ENCODE measurements at places on chromosomes 6 and 20.

- peak; percentile 16 for DNase-seq
Observed at GRCh38 chr20:60046011-60046413, 87.8 kb downstream of the CDH26 start.

- DNase-seq = no peak
Observed at GRCh38 chr20:58256307-58256706, 27.9 kb upstream of the ANKRD60 start.

DNA sequence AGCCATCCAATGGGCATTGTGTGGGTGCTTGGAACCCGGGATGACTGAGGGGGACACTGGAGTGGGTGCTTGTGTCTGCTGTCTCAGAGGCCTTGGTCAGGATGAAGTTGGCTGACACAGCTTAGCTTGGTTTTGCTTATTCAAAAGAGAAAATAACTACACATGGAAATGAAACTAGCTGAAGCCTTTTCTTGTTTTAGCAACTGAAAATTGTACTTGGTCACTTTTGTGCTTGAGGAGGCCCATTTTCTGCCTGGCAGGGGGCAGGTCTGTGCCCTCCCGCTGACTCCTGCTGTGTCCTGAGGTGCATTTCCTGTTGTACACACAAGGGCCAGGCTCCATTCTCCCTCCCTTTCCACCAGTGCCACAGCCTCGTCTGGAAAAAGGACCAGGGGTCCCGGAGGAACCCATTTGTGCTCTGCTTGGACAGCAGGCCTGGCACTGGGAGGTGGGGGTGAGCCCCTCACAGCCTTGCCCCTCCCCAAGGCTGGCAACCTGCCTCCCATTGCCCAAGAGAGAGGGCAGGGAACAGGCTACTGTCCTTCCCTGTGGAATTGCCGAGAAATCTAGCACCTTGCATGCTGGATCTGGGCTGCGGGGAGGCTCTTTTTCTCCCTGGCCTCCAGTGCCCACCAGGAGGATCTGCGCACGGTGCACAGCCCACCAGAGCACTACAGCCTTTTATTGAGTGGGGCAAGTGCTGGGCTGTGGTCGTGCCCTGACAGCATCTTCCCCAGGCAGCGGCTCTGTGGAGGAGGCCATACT lies 49.4 kb downstream of the PYGB start:
- no peak for DNase-seq

- no peak for DNase-seq
Observed at GRCh38 chr6:129776542-129777330, 66.8 kb upstream of the ARHGAP18 start.

- DNase-seq = no peak
Observed at GRCh38 chr6:119230160-119230559, 119.4 kb downstream of the MAN1A1 start.

GRCh38 chr6:35048031-35048613 lies 93.0 kb downstream of the TCP11 start:
- DNase-seq = no peak

- no peak for DNase-seq
Observed at GRCh38 chr20:56207656-56208055, 40.9 kb upstream of the MC3R start.

GRCh38 chr20:36299459-36299858 lies 6.7 kb upstream of the DLGAP4 start:
- no peak for DNase-seq

DNA sequence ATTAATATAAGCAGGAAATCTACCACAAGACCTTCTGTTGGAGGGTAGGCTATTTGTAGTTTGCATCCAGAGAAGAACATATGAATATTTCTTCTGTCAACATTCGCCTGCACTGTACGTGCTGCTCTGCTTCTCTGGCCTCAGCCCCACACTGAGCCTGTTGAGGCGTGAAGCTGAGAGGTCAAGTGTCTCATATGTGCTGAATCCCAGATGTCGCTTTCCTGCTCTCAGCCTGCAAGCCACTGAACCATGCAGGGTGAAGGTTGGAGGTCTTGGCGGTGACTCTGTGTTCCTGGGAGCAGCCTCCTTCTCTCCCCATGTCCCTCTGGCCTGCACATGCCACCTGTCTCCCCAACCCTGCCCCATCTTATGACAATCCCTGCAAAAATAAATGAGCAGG lies 83.6 kb downstream of the TMEM170B start:
- DNase-seq = no peak

GRCh38 chr6:125991653-125992052 lies 5.3 kb downstream of the TRMT11 start:
- DNase-seq = no peak

DNA sequence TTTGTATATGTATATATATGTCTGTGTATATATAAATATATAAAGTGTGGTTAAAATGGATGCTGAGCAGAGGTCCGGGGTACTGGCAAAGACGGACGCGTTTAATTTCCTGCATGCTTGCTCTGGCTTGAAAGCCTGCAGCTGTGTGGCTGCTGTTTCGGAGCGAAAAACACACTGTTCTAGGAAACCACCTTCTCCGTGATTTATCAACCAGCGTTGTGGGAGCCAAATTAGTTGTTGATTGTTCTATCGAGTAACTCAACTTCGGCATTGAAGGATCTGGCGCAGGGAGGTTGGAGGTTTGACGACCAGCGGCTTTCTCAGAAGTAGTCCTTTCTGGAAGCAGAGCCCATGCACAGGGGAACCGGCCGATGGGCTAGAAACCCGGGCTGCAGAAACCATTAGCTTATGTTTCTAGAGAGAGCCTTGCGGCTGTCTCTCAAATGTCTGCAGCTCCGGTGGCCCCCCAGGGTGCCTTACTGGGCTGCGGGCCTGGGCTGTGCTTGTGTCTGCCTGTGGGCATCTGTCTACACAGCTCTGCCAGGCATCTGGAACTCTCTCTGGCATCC lies 81.8 kb downstream of the EDN3 start:
- DNase-seq = no peak

GRCh38 chr6:113377362-113377942 lies 479.7 kb upstream of the MARCKS start:
- DNase-seq = no peak

DNA sequence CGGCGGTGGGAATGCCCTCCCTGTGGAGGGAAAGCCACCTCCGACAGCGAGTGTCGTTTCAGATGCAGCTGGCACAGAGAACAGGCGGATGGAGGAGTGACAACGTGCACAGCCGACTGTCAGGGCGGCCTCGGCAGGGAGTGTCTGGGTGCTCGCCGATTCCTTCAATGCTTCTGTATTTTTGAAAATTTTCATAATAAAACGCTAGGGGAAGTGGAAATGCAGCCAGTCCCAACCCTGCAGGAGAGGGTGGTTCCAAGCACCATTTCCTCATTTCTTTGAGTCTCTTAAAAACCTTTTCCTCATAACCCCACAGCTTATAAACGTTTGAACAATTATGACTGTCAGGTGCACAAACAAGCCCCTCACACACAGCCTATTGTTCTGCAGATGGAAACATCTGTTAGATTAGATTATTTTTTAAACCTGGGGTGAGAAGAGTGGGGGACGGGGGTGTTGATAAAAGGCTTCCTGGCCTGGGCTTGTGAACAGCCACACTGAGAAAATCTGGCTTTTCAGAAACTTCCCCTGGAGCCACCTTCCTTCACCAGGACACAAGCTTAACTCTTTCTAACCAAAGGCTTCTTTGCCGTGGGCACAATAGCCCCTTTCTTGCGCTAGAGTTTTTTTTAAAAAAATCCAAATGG lies 228.9 kb downstream of the ANKRD60 start:
- DNase-seq = no peak

DNA sequence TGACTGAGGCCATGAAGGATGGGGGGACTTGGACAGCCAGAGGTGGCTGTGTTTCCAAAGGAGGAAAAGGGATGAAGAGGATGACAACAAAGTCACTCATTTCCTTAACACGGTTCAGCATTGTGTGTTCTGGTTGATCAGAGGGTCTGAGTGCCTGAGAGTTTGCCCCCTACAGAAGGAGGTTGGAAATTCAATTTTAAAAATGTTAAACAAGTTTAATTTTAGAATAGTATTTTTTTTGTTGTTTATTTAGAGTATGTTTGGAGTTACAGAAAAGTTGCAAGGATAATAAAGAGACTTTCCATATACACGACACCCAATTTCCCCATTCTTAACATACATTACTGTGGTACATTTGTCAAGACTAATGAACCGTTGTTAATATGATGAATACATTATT lies 10.3 kb upstream of the VAPB start:
- no peak for DNase-seq

GRCh38 chr6:89387516-89388201 lies 24.4 kb downstream of the RRAGD start:
- no peak for DNase-seq

DNA sequence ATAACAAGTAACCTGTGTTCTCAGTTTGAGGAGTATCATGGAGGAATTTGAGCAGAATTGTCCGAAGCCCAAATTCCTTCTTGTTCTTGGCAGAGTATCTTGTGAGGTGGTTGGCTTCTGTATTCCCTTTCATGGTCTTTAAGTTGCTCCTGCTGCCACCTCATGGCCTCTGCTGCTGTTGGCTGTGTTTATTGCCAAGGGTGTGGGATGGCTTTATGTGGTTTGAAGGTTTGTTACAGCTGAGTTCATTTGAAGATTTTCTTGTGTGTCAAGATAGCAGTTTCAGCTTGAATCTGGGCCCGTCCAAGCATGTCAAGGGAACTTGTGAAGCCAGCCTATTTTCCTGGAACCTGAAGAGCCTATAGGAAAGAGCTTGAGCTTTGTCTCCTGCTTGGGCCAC lies 20.2 kb upstream of the TTK start:
- peak; percentile 5 for DNase-seq

GRCh38 chr6:960356-960755 lies 267.4 kb upstream of the EXOC2 start:
- DNase-seq = no peak

GRCh38 chr6:146902846-146903245 lies 301.4 kb upstream of the STXBP5 start:
- no peak for DNase-seq

DNA sequence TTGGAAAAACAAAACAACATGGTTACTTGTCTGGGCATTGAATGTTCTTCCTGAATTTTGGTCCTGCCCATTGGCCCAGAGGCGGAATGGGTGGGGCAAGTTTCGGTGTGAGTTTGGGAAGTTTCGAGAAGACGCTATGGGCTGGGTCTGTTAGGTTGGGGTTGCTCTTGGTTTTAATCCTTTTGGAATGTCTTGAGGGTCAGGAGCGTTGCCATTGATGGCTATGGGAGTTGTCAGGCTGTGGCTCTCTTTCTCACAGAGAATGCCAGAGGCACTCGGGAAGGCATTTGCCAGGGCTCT lies 135.0 kb downstream of the LRRC1 start:
- DNase-seq = no peak

DNA sequence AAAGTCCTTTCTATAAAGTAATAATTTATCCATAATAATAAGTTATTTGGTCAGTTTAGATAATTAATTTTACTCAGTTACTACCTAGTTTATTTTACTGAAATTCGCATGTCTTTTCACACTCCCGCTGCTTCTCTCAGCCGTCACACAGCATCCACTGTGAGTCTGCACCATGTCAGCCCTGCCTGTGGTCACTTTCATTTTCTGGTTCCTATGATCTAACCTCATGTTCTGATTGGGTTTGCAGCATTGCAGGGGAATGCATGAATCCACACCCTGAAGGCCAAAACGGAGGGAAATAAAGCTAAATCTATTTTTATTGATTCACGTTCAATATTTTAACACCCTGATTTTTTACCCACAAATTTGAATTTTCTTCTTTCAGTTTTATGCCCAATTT lies 47.4 kb downstream of the PDE10A start:
- peak; percentile 7 for DNase-seq

DNA sequence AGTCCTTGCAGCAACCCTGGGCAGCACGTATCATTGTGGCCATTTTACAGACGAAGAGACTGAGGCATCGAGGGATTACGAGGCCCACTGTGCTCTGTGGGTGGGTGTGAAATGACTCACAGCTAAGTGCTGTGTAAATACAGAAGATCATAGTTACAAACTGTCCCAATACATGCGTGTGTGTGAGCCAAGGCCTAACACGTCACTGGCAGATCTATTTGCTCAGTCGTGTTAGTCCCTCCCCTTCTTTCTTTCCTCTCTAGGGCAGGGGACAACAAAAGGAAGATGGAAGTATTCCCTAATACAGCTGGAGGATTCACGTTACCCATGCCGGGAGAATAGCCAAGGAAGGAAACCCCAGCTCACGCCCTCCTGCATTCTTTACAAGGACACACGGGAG lies 175.9 kb downstream of the CDC5L start:
- peak; percentile 76 for DNase-seq

- DNase-seq = no peak
Observed at GRCh38 chr6:38637756-38638155, 2.0 kb downstream of the BTBD9 start.

DNA sequence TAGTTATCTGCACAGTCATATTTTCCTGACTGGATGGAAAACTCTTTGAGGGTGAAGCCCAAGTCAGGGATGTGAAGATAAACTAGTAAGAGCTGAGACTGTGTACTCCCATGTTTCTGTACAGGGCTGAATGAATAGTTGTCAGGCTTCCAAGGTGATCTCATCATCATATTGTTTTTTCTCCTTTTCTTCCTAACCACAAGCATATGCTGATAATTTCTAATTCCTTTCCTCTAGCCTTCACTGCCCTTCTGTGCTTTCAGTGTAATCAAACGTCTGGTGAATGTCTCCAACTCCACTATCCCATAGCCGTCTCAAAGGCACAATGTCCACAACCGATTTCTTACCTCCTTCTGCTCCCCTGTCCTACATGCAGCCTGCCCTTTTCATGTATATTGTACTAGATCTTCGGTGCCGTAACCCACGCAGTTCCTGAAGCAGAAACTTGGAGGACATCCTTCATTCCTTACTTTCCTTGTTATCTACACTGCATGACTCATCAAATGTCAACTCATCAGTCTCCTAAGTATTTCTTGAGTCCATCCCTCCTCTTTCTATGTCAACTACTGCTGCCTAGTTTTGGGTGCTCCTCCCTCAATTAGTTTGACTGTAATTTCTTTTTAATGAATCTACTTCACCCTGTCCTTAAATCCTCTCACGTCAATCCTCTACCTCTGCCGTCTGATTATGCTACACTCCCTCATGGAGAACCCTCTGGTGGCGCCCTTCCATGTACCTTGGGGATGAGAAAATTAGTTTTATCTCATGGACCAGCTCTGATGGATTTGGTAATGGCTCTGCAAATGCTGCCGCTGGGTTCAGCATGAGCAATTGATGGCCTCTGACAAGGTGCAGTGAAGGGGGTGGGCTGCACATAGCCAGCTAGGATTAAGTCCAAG lies 21.9 kb downstream of the NCOA7 start:
- DNase-seq = peak; percentile 98

DNA sequence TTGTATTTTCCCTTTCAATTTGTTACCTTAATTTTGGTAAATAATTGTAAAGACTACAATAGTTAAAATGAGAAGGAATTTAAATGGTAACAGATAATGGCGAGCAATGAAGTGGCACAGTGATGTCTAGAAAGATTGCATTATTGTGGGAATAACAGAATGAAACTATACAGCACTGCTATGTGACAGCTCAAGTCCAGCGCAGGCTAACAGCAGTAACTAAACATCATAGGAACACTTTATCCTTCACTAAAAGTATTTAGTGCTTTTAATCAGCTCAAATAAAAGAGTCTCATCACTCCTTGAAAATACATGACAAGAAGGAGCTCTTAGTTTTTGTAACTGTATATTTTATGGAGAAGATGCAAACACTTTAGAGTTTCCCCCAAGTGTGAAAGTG lies 190.8 kb downstream of the TENT5A start:
- peak; percentile 7 for DNase-seq

Measured in iris pigment epithelial cell (primary cell).